ENCODE measurements at places on chromosomes 12 and 14.

DNA sequence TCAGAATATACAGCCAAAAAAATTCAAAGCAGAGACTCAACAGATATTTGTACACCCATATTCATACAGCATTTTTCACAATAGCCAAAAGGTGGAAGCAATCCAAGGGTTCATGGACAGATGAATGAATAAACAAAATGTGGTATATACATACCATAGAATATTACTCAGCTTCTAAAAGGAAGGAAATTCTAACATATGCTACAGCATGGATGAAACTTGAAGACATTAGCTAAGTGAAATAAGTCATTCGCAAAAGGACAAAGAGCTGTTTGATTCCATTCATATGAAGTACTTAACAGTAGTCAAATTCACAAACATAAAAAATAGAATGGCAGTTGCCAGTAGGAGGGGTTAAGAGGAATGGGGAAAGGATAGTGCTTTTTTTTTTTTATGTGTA is 91.8 kb upstream of the ARID2 start:
- H3K27me3 ChIP-seq: no peaks in the 10 kb centered on the region
- no peak overlapping the region for H3K27ac ChIP-seq
- no peak overlapping the region for H3K4me3 ChIP-seq
- DNase-seq: peak; percentile 93

DNA sequence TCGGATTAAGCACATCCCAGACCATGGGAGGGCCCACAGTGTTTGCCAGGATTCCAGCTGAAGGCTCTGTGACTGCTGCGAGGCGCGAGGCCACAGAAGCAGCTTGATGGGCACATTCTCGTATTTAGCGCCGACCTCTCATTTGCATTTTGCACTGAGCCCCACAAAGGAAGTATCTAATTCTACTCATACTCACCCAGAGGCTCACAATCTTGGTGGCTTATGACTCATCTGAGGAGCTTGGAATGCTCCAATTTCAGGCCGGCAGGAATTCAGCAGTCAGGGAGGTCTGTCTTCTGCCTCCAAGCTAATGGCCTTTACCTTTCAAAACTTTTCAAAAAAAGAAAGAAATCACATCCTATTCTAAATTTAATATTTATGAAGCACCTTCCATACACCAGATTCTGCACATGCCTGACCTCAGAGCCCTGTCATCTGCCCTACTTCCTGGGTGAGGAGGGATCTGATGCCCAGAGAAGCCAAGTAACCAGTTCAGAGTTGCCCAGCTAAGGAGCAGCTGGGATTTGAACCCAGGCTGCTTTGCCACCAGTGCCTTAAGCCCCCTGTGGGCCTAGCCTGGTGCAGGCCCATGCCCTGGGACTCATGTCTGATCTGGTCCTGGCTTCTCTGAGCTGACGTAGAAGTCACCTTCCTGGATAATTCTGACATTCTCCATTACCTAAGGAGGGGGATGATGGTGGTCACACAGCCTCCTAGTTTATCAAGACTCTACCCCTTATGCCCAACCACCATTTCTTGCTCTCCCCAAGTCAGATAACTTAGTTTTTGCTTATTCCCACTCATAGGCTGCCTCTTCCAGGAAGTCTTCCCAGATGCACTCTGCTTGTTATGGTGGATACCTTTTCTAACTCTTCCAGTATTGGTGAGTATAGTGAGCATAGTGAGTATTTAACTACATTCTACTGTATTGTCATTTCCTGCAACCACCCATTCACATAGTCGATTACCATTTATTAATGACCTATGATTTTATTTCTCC is 198.9 kb downstream of the RBM19 start:
- no peak overlapping the region for H3K27ac ChIP-seq

DNA sequence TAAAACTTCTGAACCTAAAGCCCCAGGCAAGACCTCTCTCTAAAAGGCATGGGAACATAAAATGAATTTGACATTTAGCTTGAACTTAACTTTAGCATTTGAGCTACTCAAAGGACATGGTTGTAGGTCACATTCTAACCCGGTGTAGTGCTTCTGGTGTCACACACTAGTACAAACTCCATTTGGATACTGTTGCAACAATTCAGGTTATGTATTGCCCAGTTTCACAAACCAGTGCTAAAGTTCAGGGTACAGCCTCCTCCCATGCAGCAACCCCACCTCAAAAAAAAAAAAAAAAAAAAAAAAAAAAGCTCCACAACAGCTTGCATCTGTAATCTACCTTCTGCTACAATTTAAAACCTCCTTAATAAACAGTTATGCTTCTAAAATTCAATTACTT is 7.8 kb downstream of the PPTC7 start:
- H3K36me3 ChIP-seq: 0 out of 2 replicates have a peak, but pooled peaks cover 2% of the 10 kb centered on the region
- peaks cover 10% of the 10 kb centered on the region for H3K4me1 ChIP-seq
- H3K4me3 ChIP-seq: no peak overlapping the region
- H3K27ac ChIP-seq: no peak overlapping the region

- H3K27me3 ChIP-seq: no peaks in the 10 kb centered on the region
- no peak overlapping the region for H3K4me3 ChIP-seq
- DNase-seq: peak; percentile 67
- peaks cover 15% of the 10 kb centered on the region for H3K4me1 ChIP-seq
- H3K27ac ChIP-seq: no peak overlapping the region
Observed at GRCh38 chr12:116200812-116201211, 76.7 kb downstream of the MED13L start.

- H3K4me3 ChIP-seq: no peak overlapping the region
- H3K36me3 ChIP-seq: no peaks in the 10 kb centered on the region
- H3K27me3 ChIP-seq: no peaks in the 10 kb centered on the region
- DNase-seq: no peak
Observed at GRCh38 chr12:117408161-117408791, 46.9 kb upstream of the NOS1 start.

DNA sequence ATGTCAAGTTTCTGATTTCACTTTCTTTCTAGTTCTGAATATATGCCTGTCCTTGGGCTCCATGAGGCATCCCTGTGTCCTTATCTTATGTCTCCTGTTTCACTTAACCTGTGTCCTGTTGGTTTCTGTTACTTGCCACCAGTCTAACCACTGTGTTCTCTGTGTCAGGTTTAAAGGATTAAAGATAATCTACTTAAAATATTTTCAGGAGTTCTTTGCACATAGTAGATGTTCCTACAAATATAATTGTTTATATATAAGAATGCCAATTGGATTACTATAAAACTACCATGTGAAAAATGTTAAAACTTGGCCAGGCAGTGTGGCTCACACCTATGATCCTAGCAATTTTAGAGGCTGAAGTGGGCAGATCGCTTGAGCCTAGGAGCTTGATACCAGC is 406.4 kb downstream of the CCER1 start:
- H3K4me1 ChIP-seq: 0 out of 2 replicates have a peak, but pooled peaks cover 1% of the 10 kb centered on the region
- no peak for DNase-seq
- H3K4me3 ChIP-seq: no peak overlapping the region
- no peaks in the 10 kb centered on the region for H3K27me3 ChIP-seq
- no peak overlapping the region for H3K27ac ChIP-seq

GRCh38 chr12:121376754-121377697 is 22.9 kb upstream of the RNF34 start:
- no peaks in the 10 kb centered on the region for H3K27me3 ChIP-seq
- DNase-seq: no peak
- no peak overlapping the region for H3K4me3 ChIP-seq

DNA sequence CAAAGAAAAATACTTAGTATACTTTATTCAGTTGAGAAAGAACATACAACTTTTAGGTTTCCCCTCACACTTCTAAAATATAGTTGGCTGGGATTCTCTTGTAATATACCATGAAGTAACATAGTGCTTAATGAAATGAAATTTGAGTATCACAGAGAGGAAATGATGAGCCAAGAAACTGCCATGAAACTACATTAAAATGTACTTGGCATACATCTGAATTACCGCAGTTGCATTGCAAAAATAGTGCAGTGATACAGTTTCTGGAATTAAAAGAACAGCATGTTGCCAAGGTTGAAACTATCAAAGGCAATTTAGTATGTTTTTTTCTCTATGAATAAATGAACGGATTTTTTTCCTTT is 389.2 kb downstream of the TMEM117 start:
- H3K27me3 ChIP-seq: no peaks in the 10 kb centered on the region
- no peak overlapping the region for H3K4me3 ChIP-seq
- no peak for DNase-seq
- H3K36me3 ChIP-seq: no peaks in the 10 kb centered on the region
- no peak overlapping the region for H3K27ac ChIP-seq

DNA sequence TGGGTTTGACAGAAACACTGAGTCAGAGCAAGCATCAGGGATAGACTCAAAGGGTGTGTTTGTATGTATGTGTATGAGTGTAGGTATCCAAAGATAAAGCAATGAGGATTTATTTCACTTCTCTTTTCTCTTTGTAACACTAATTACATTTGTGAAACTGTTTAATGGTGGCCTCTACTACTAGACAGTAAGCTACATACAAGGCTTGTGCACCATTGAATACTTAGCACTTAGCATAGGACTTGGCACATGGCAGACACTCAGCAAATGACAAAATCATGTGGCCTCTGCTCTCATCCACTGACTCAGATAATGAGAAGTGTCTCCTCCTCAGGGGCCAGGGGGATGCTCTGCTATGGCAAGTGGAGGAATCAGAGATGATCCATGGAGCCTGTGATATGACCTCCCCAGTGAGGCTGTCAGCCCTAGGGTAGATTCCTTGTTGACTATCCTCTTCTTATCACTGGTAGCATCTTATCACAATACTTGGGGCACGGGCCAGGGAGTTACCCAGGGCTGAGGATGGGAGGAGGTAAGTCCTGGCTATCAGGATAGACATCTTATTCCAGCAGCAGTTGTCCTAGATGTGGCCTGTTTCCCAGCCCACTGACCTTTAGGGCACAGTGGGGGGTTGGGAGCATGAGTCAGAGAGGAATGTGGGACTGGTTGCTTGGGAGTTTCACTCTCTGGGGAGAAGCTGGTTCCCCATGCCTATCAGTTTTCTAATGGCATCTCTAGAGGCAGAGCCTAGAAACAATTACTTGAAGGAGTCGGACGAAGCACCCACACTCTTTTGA is 71.2 kb upstream of the HOXC13 start:
- no peak overlapping the region for H3K27ac ChIP-seq
- peaks cover 4% of the 10 kb centered on the region for H3K27me3 ChIP-seq
- H3K4me3 ChIP-seq: no peak overlapping the region
- no peaks in the 10 kb centered on the region for H3K4me1 ChIP-seq
- H3K36me3 ChIP-seq: no peaks in the 10 kb centered on the region

DNA sequence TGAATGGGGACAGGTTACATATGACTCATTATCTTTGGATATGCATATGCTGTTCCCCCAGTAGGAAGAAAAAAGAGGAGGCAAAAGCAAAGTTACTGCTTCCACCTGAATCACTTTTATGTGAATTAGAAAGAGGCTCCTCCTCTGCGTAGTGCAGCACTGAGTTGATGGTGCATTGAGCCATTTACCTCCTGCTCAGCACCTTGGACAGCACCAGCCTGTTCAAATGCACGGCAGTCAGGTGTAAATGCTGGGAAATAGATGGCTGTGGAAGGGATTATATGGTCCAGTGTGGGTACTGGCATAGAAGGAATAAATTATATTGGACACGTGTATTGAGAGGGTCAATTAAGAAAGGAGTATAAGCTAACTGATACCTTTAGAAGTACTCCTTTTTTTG is 541.9 kb upstream of the SEL1L start:
- no peaks in the 10 kb centered on the region for H3K4me1 ChIP-seq
- H3K27ac ChIP-seq: no peak overlapping the region
- H3K36me3 ChIP-seq: no peaks in the 10 kb centered on the region
- no peak overlapping the region for H3K4me3 ChIP-seq
- DNase-seq: no peak
- no peaks in the 10 kb centered on the region for H3K27me3 ChIP-seq

DNA sequence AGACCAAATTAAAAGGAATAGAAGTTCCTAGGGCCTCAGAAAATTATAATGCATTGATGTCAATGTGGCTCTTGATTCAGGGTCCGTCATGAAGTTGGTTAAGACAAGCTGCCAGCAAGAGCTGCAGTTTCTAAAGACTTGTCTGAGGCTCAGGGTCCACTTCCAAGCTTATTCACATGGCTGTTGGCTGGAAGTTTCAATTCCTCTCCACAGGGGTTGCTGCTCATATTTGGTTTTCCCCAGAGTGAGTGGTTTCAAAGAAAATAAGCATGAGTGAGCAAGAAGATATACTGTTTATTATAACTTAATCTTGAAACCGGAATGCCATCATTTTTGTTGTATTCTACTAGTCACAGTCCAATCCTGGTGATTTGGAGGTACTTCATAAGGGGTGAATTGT is 1247.4 kb downstream of the LRFN5 start:
- DNase-seq: peak; percentile 47
- H3K27ac ChIP-seq: no peak overlapping the region
- H3K27me3 ChIP-seq: no peaks in the 10 kb centered on the region
- H3K4me3 ChIP-seq: no peak overlapping the region
- no peaks in the 10 kb centered on the region for H3K36me3 ChIP-seq

DNA sequence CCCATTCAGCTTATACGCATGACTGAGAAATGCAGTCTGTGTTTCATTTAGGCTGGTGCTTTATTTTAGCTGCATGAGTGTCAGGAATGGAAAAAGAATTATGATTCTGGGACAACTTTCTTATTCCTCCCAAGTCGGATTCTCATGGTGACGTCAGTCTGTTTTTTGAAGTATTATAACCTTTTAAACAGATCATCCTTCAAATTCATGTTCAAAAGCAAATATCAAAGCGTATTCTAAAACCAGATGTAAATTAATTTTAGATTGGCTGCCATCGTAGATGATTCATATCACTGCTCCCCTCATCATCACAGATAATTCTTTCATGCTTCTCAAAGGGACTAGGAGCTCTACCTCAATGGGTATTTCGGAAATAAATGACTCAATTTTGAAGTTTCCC is 15.0 kb downstream of the FNTB start:
- H3K27ac ChIP-seq: no peak overlapping the region
- H3K27me3 ChIP-seq: no peaks in the 10 kb centered on the region
- DNase-seq: no peak
- no peaks in the 10 kb centered on the region for H3K36me3 ChIP-seq
- peaks cover 13% of the 10 kb centered on the region for H3K4me1 ChIP-seq

- DNase-seq: peak; percentile 86
- H3K4me1 ChIP-seq: peaks cover 12% of the 10 kb centered on the region
- H3K4me3 ChIP-seq: no peak overlapping the region
- H3K36me3 ChIP-seq: no peaks in the 10 kb centered on the region
Observed at GRCh38 chr12:105538880-105539279, 208.4 kb downstream of the C12orf75 start.
